ENCODE measurements at places on chromosomes 4 and X.

GRCh38 chr4:61246034-61246433 is 45.9 kb downstream of the ADGRL3 start:
- no peak for DNase-seq

GRCh38 chr4:59222221-59222620 is 1977.9 kb upstream of the ADGRL3 start:
- DNase-seq, result no peak

GRCh38 chr4:5451243-5451642 is 257.1 kb downstream of the EVC2 start:
- no peak for DNase-seq

GRCh38 chr4:113397114-113397701 is 347.8 kb downstream of the ANK2 start:
- DNase-seq, result no peak

GRCh38 chr4:98998551-98998950 is 3.0 kb downstream of the METAP1 start:
- DNase-seq, result no peak

DNA sequence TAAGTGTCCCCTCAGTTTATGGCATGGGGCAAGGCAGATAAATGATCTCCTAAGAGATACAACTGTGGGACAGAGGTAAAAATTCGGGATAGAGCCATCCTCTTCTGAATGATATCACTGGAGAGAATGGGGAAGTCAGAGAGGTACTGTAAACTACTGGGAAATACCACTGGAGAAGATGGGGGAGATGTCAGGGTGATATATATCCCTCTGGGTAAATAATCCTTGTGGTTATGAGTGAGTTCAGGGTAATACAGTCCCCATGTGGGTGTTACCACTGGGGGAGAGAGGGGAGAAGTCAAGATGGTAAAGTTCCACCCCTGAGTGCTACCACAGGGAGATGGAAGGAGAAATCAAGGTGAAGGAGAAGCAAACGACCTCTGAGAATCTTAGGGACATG is 63.9 kb upstream of the ZNF81 start:
- DNase-seq, result no peak

DNA sequence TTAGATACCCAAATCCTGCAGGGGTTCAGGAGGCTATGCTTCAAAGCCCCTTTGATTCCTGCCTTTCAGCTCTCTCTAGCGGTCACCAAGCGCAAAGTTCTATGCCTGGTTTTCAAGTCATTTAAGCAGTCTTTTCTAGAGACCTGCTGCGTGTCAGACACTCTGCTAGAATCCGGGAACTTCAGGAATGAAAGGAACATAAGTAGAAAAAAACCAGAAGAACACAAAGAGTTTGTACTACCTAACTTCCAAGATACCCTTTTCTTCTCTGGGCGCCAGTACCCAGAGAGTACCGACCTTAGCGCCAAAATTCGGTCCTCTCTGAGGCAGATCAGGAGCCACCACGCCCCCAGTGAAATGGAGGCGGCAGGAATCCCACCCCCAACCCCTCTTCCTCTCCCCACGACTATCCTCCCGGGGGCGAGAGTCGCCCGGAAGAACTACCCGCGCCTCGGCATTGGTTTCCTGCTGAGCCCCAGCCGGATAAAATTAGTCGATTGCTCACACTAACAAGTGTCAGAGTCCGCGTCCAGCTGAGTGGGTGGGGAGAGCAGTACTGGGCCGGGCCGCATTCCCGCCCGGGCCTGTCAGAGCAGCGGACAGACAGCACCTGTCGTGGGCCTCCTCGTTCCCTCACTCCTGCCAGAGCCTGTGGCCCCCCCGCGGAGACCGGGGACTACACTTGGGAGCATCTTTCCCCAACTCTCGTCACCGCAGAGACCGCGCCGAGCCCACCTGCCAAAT is 78.8 kb downstream of the RLIM start:
- DNase-seq, result no peak

- DNase-seq, result no peak
Measured at GRCh38 chr4:8435656-8436121, 4.8 kb downstream of the ACOX3 start.

DNA sequence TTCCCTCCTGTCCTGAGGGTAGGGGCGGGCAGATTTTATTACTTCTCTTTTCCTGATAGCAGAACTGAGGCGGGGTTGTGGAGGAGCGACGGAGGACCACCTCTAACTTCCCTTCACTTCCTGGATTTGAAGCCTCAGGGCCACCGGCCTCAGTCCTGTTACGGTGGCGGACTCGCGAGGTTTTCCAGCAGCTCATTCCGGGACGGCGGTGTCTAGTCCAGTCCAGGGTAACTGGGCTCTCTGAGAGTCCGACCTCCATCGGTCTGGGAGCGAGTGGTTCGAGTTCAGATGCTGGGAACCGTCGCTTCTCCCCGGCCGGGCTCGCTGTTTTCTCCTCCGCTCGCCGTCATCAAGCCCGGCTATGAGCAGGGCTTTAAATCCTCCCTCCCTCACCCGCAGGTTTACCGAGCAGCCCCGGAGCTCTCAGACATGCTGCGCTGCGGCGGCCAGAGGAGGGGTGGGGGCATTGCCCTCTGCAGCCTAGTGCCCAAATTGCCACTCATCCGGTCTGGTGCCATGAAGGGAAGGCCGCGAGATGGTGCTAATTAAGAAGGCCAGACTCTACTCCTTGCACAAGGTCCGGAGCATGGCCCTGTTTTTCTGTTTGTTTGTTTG is 23.3 kb downstream of the HAND2 start:
- DNase-seq, result no peak

DNA sequence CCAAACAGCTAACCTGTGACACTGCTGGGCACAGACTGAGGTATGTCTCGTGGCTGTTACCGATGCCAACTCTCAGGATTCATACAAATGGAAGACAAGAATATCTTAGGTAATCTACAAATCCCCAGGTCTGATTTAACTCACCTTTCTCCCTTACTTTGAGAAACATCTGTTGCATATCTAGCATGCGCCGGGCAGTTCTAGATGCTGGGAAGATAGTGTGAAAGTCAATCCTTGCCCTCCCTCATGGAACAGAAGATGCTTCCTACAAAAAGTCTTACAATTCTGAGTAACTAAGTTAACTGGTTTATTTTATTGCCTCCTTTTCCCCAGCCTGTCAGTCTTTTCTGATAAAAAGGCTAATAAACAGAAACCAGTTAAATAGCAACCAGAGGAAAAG is 212.2 kb upstream of the FAT1 start:
- DNase-seq, result no peak

DNA sequence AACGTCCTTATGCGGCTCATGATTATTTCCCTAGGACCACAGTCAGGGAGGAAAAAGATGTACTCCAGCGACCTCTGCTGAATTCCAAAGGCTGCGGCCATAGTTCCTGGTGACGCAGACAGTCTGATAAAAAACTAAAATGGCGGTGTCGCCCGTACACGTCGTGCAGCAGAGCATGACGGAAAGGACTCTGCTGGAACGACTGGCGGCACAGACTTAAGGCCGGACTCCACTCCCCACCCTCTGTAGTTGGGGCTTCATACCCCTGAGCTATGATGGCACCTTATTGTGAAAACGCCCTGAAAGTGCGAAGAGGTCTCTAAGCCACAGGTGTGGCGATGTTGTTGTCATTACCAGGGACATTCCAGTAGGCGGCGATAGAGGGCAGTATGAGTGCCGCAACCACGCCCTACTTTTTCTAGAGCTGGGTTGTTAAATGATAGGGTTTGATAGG is 90.0 kb upstream of the EDA2R start:
- DNase-seq, result no peak

All from cortex of kidney (tissue), 1 donor.